Gastroesophageal sphincter (tissue), 4 donors: ENCODE measurements at places on chromosomes 5 and 9.

DNA sequence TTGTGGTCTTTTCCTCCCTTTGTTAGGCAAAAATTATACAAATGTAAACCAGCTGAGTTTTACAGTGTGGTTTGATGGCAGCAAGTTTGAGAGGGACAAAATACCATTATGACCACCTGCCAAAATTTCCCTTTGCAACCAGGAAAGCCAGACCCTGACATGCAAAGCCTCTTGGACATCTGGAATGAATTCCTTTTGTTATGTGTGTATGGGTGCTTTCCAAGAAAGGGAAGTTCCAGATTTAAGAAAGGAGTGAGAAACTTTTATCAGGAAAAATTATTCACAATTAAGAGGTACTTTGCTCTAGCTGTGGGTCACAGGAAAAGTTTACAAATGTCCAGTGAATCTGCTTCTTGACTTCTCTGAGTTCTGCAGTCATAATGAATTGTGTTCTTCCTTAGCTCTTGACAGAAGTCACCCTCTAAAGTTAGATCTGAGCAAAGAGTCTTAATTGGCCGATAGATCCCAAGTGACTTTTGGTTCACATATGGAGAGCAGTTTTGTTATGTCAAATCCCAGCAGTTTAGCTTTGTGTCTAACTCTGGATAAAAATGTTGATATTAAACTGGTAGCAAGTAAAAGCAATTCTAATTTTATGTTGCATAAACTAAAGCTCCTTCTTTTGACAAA, 295.9 kb upstream of the ZNF608 start:
- ATAC-seq, result no peak

- no peak for ATAC-seq
Measured at GRCh38 chr9:122939601-122940000, 1.2 kb upstream of the RABGAP1 start.

GRCh38 chr5:5387192-5387591, 35.3 kb upstream of the ICE1 start:
- ATAC-seq, result no peak

DNA sequence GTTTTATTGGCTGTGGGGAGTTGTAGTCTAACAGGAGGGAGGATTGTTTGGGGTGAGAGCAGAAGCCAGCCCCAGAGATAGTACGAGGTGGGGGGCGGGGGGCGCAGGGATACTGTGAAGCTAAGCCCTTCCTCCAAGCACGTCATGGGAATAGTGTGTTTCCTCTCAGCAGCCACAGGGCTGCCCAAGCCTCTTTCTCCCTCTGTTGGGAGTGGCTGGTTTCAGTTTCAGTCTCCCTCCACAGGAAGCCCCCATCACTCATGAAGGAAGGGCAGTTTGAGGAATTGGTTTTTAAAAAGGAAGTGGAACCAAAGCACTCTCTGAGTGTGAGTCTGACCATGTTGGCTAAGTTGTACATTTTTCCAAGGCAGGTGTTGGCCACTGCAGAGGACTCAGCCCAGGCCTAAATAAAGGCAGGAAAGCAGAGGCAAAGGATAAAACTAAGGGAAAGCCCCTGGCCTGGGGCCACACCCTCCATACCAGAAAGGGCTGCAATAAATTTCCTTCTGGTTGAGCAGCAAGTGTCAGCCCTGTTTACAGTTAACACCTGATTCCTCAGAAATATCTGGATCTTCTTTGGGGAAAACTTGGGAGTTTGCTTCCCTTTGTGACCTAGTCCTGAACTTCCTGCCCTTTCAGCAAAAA, 3.2 kb downstream of the RAB24 start:
- ATAC-seq, result peak; percentile 48

GRCh38 chr5:31738199-31738598, 99.3 kb downstream of the PDZD2 start:
- no peak for ATAC-seq

DNA sequence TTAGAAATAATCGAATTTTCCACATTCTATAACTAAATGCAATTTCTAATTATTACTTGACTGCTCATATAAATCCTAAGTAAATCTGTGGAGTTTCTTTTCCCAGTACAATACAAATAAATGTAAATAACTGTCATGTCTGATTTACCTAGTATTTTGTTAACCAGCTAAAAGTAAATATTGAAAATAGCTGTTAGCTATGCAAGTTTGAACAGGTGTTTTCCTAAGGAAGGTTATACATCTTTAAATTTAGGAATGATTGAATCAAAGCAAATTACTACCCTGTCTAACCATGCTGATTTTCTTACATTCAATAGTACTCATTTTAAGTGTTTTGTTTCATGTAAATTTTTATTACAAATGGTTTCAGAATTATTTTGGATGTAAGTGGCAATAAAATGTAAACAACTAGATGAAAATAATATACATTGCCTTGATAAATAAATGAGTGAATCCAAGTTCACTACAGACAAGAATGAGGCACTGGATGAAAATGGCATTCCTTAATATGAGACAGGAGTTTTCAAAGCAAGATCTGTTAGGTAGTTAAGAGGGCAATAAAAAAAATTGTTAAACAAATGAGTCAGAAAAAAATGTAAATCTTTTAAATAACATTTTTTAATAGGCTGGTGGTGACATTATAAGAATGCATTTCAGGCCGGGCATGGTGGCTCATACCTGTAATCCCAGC, 15.8 kb downstream of the MCIDAS start:
- ATAC-seq, result no peak

DNA sequence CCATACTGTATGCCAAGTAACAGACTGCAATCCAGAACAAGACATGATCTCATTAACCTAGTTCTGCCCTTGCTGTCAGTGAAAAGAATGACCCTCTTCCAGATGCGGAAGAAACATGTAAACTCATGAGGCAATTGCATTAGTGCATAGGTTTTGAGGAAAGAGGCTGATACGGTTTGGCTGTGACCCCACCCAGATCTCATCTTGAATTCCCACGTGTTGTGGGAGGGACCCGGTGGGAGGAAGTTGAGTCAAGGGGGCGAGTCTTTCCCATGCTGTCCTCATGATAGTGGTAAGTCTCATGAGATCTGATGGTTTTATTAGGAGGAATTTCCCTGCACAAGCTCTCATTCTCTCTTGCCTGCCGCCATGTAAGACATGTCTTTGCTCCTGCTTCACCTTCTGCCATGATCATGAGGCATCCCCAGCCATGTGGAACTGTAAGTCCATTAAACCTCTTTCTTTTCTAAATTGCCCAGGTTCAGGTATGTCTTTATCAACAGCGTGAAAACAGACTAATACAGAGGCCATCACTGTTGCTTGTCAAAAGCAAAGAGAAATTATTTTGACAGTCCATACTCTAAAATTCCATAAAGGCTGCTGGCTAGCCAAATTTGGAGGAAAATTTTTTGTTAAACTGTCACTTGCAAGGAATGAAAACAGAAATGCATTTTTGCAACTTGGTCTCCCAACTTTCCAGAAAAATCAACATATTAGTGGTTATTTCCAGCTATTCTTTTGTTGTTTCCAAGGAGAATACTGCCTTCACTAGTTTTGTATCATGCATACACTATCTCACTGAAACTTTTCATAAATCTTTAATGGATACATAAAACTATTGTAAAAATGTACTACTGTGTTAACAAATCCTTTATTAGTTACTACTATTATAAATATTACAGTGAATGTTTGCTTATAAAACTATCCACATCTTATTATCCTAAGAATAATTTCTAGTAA, 3.2 kb upstream of the ARL15 start:
- ATAC-seq, result no peak

- ATAC-seq, result no peak
Measured at GRCh38 chr9:4581035-4581760, 80.9 kb upstream of the PLPP6 start.

DNA sequence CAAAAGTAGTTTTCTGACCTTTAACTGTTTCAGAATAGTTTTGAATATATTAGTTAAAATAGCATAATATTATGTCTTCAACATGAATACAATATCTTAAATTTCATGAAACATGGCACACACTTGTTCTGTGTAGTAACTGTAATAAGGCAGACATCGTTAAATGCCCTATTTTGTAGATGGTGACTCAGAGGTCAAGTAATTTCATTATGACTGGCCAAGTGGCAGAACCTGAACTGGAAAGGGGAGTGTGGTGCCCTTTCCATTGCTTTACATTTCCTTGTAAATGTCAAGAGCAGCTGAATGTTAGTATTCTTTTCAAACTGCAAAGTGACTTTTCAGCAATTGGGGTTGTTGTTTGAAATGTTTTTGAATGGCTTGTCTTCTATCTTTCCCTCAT, 201.2 kb upstream of the CDKN2B start:
- ATAC-seq, result no peak

- ATAC-seq, result no peak
Measured at GRCh38 chr9:129755151-129755550, 2.3 kb upstream of the PTGES start.

DNA sequence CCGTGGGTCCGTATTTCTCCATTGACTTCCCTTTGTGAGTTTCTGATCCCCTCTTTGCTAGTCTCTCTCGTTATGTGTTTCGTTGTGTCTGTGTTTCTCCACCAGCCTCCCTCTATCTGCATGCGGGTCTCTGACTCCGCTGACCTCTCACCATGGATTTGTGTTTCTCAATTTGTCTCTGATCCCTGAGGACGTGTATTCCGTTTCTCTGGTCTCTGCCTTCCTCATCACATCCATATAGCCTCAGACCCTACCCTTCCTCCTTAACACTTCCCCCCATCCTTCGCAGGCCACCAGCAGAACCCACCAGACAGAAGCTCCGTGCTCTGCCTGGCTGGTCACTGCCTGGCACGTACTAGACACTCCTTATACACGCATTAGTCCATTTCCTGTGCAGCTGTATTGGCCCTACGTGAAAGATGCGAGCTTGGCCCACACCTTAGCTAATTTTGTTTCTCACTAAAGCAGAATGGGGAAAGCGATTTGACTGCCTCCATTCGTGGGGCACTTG, 631 bp downstream of the B4GALT7 start:
- ATAC-seq, result no peak

- ATAC-seq, result no peak
Measured at GRCh38 chr5:148760945-148761638, 65.3 kb upstream of the ADRB2 start.

GRCh38 chr9:91896513-91897121, 53.4 kb downstream of the ROR2 start:
- peak; percentile 71 for ATAC-seq

GRCh38 chr9:124197177-124198095, 60.3 kb upstream of the NEK6 start:
- ATAC-seq, result no peak

- ATAC-seq, result no peak
Measured at GRCh38 chr5:60718166-60718892, 18.4 kb upstream of the DEPDC1B start.

DNA sequence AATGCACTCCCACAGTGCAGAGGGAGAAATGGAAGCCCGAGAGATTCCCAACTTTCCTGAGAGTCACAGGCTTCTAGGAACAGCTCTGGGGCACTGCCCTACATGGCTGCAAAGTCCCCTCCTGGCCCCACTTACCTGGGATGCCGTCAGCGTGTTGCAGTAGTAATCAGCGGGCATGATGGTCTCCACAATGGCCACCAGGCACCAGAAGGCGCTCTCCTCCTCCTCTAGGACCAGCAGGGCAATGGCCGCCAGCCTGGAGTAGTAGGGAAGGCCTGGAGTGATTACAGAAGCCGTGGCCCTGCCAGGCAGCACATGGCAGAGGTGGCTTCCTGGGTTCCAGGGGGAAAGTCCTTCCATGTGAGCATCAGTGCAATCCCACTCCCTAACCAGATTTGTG, 10.7 kb upstream of the CORO2A start:
- ATAC-seq, result no peak

DNA sequence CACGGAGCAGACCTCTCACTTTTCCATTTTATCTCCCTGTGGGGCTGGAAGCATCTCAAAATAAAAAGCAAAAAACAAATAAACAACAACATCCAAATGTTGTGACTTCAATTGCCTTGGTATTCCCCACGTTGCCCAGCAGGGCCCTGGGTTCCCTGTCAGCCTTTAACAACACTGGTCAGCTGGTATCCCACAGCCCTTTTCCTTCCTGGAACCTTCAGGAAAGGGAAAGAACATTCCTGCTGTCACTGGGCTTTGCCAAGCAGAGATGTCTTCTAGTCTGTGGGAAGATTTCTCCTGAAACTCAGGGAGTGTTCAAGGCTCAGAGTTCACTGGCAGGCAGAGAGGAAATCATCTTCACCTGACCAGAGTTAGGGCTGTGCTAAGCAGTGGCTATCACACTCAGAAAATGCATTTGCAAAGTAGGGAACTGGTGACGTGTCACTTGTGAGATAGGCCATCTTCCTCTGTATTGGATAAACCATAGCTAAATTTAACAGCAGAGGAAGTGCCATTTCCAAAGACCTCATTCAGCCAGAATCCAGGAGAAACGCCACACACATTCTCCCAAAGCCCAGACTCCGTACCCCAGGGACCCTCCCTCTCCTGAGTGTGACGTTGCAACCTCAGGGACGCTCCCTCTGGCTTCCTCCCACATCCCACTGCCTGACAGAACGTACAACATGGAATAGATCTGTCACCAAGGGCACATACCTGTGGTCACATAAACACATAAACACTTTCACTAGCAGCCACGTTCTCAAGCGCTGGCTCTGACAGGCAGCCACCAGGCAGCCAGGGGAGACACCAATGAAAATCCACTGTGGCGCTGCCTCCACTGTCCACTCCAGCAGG, 274.0 kb upstream of the DAPK1 start:
- no peak for ATAC-seq

DNA sequence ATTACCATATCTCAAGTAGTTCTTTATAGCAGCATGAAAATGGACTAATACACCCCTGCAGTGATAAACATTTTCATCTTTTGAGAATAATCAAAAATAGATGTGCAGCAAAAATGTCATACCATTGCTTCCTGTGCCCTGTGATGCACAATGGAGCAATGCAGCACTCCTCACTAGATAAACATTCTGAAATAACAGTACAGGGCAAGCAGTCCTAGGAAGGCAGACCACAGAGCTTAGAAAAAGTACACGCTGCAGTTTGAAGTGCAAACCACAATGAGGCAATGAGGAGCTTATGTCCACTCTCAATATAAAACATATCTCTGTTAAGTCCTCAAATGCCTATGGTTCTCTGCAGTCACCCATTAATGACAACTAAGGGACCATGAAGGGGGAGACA, 367.6 kb downstream of the PDE4D start:
- no peak for ATAC-seq

GRCh38 chr5:91106842-91107511, 276.1 kb downstream of the ARRDC3 start:
- ATAC-seq, result no peak
